ENCODE measurements at places on chromosomes 6 and 20.

DNA sequence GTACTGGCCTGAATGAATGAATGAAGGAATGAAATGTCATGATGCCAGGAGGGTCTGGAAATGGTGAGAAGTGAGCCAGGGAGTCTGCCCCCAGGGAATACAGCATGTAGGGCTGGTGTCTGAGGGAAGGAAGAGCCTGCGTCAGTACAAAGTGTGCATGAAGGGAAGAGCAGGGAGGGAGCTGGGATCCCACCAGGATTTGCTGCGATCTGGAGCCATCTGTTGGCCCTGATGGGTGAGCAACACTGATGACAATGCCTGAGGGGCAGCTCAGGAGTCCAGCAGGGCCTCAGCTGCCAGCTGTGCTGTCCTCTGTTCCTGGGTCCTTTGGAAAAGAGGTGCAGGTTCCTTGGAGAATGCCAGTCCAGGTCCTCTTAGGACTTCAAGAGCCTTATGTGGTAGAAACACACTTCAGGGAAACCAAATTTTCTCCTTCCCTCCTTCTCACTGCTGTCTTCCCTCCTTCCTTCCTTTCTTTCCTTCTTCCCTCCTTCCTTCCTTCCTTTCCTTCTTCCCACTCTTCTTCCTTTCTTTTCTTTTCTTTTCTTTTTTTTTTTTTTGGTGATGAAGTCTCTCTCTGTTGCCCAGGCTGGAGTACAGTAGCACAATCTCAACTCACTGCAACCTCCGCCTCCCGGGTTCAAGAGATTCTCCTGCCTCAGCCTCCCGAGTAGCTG is 11.5 kb downstream of the BPI start:
- DNase-seq, result peak; percentile 29

GRCh38 chr6:10081075-10081474 is 333.8 kb downstream of the TFAP2A start:
- no peak for DNase-seq

DNA sequence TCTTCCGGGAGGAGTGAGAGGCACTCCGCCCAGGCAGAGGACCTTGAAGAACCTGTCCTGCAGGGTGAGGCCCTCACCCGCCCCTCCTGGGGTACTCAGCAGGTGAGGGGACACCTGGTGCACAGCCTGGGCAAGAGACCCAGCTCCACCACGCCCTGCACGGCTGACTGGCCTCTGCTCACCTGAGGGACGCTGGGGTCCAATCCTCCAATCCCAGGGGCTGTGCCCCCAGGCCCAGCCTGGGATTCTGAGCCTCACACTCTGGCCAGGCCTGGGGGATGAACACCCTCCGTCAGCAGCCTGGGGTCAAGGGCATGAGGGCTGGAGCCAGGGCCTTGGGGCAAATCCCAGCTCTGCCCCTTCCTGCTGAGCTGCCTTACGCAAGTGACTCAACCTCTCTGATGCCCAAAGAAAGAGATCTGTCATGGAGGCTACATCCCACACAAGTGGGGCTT is 149.9 kb upstream of the PTPN1 start:
- no peak for DNase-seq

DNA sequence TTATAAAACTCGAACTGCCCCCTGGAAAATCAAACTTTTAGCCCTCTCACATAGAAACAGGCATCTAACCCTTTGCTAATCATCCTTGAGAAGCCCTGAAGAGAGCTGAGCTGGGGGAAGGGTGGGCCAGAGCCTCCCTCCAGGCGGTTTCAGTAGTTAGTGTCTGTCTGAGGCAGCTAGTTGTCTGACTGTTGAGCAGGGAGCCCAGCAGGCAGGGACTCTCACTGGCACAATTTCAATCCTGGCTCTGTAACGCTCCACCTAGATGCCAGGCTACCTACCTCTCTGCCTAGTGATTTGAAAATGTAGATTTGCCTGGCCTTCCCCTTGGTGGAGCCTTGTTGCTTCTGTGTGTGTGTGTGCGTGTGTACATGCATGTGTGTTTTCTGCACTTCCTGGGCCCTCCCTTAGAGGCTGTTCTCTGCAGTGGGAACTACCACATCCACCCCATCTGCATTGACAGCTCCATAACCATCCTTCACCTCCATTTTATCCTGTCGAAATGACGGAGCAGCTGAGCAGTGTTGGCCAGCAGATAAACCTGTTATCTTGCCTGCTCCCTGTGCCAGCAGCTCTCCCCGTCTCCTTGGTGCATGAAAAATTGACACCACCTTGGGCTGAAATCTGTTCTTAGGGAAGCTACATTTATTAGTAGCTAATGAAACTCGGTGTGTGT is 69.6 kb upstream of the VSTM2L start:
- no peak for DNase-seq

- DNase-seq, result no peak
Measured at GRCh38 chr6:129481706-129482105, 228.3 kb downstream of the ARHGAP18 start.

- DNase-seq, result peak; percentile 95
Measured at GRCh38 chr6:148565930-148566663, 180.7 kb upstream of the UST start.

- DNase-seq, result no peak
Measured at GRCh38 chr6:156113631-156114030, 658.0 kb upstream of the NOX3 start.

- no peak for DNase-seq
Measured at GRCh38 chr20:63551068-63551467, 2.9 kb upstream of the FNDC11 start.

GRCh38 chr6:45084257-45084656 is 243.9 kb upstream of the RUNX2 start:
- DNase-seq, result no peak

DNA sequence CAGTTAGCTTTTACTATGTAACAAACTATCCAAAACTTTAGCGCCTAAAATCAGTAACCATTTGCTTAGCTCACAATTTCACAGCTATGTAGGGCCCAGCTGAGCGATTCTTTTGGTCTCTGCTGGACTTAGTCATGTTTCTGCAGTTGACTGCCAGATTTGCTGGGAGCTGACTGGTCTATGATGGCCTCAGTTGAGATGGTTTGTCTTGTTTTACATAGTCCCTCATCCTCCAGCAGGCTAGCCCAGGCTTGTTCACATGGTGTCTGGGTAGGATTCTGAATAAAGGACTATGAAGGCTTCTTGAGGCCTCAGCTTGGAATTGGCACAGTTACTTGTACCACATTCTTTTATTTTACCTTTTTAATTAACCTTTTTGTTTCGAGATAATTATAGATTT is 247.8 kb upstream of the CHD6 start:
- DNase-seq, result no peak

DNA sequence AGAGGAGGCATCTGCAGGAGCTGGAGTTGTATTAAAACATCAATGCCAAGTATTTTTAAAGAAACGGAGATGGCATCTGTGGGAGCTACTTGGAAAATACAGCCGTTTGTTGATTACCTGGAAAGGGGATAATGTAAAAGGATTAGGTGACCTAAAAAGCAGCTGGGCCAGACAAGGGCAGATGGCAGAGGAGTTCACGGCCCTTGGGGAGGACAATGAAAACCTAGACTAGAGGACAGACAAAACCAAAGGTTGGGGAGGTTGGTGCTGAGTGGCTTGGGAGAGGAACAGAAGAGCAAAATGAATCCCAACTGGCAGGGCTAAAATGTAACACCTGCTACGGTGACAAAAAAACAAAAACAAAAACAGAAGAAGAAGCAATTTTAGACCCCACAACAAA is 260.5 kb upstream of the JARID2 start:
- DNase-seq, result no peak

- DNase-seq, result peak; percentile 22
Measured at GRCh38 chr6:6494677-6495076, 93.8 kb upstream of the LY86 start.

DNA sequence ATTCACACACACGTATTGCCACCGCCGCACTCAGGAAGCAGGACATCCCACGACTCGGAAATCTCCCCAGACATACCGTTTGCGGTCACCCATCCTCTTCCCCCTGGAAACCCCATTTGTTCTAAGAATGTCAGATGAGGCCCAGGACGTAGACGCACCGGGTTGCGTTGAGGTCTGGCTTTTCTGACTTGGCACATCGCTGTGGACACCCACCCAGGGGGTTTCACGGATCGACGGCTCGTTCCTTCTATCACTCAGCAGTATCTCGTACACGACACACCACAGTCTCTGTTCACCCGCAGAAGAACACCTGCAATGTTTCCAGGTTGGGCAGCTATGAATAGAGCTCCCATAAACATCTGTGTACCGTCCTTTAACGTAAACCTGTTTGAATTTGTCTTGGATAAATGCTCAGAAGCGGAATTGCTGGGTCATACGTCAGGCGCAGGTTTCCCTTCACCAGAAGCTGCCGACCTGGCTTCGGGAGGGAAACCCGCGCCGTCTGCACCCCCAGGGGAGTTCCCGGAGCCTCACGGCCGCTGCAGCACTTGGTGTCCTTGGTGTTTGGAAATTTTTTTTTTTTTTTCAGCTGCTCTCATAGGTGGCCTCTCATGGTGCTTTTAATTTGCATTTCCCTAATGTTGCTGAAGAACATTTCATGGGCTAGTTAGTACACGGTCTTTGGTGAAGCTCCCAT is 9.3 kb upstream of the EEF1A2 start:
- no peak for DNase-seq

DNA sequence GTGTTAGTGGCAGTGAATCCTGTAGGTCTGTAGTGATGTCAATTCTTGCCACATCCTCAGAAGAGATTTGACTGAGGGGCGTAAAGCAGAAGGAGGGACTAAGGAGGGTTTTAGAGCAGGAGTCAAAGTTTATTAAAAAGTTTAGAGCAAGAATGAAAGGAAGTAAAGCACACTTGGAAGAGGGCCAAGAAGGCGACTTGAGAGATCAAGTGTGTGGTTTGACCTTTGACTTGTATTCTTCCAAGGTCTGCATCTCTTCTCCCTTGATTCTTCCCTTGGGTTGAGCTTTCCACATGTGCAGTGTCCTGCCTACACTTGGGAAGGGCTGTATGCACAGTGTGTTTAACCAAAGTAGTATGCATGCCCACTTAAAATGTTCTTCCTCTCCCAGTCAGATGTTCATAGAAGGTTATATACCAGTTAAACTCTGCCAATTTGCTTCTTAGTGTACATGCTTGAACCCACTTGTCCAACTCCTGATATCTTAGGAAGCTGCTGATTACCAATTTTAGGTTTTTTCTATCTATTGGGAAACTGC is 627.6 kb downstream of the MMUT start:
- DNase-seq, result no peak

- peak; percentile 26 for DNase-seq
Measured at GRCh38 chr6:17267566-17267965, 13.6 kb upstream of the RBM24 start.

DNA sequence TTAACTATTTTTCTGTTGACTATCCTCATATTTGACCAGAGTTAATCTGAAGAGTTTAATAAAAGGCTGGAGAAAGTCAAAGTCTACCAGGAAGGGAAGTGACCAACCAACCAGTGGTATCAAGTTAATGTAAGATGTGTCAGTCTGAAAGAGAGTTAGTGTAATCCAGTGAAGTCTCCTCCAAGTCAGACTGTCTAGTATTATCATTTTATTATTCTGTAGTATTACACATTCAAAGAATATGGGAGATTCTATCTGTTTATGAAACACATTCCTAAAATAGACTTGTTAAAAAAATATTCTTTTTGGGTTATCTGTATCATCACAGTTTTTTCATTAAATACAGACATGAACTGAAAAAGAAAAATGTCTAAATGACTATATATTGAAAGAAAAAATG is 194.4 kb downstream of the BTBD9 start:
- DNase-seq, result no peak

DNA sequence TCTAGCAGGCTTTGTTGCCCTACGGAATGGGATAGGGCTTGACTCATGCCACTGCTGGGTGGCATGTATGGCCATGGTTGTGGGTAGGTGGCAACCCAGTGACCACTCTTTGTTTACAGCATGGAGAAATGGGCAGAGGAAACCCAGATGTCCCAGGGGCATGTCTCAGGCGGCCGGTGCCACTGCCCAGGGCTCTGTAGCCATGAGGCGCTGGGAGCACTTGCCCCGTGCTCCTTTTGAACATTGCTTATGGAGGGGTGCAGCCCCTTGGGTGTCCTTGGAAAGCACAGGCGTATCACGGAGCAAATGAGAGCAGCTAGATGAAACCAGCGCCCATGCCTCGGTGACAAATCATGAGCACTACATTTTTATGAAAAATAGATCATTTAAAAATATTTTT is 212.5 kb upstream of the ECI2 start:
- DNase-seq, result no peak

DNA sequence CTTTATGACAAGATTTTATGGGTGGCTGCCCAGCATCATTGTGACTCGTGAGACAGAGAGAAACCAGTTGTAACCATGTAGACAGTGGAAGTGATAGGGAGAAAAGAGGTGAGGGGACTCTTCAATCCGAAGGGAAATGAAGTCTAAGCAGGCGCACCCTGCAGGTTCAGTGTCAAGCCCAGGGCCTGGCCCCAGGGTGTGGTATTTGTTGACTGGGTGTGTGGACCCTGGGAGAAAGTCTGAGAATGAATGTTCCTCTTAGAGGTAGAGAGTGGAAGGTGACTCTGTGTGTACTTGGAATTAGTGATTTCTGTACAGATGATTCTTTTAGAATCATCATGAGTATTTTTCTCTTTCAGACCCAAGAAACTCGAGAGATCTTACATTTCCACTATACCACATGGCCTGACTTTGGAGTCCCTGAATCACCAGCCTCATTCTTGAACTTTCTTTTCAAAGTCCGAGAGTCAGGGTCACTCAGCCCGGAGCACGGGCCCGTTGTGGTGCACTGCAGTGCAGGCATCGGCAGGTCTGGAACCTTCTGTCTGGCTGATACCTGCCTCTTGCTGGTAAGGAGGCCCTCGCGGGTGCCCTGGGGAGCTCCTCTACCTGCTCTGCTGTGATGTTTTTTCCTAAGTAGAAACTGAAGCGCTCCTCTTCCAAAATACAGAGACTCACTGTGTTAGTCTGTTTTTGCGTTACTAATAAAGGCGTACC is 68.0 kb downstream of the PTPN1 start:
- no peak for DNase-seq

DNA sequence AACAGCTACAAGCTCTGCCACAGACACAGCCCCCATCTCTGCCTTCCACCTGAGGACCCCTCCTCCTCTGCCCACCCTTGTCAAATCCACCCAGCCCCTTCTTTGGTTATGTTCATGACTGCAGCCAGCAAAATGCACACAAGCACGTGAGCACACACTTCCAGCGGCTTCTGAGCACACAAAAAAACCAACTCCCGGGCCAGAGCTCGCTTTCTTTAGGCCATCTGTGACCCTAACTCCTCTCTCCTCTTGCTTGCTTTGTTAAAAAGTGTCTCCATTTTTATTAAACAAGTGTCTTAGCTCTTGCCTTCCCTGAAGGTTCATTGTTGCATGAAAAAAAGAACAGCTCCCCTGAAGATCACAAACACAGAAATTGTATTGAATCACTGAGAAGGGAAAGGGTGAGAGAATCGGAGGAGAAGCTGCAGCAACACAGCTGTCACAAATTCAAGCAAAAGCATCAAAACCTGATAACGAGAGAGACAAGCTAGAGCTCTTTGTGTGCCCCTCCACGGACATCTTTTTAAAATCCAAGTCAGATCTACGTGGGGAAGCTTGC is 142.1 kb downstream of the CD83 start:
- no peak for DNase-seq

- DNase-seq, result no peak
Measured at GRCh38 chr6:116385921-116386320, 15.2 kb downstream of the DSE start.

- no peak for DNase-seq
Measured at GRCh38 chr6:99606656-99607415, at the start of gene PRDM13. TSS of gene PRDM13 (plus strand) at chr6:99606833. CDS start at chr6:99607035, 202 bp downstream.

Data from HT1080 (cell line).